Activated CD4-positive, alpha-beta T cell treated with anti-CD3 and anti-CD28 coated beads for 4 hours (primary cell): ENCODE measurements at places on chromosomes 7 and 10.

GRCh38 chr7:76191783-76192240 is 9.9 kb upstream of the SRRM3 start:
- DNase-seq = no peak

DNA sequence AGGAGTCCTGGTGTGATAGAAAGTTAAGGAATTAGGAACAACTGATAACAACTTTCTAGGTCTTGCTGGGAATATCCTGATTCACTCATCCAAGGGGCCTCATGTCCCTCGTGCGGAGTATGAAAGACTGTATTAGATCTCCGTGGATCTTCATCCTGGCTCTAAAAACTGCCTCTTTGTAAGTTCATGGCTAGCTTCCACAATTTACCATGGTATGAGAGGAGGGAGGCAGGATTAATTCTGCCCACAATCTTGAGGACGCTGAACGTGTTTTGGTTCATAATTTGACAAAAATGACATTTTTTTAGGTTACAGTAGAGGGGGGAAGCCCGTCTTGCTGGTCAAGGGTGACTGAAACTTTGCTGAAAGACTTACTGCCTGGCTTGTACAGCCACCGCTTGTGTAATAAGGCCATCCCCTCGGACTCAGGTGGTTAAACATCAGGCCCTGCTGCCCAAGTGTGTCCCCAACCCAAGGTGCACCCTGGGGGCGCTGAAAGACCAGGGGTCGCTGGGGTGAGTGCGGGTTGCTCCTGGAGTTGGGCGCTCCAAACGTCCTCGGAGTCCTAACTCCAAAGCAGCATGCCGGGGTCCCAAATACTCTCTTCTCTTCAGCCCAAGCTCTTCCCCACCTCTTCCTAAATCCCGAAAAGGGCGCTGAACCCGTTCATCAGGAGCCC is 733 bp downstream of the HIBADH start:
- DNase-seq = peak; percentile 9

GRCh38 chr7:12222889-12223579 is 11.9 kb downstream of the TMEM106B start:
- DNase-seq = no peak

GRCh38 chr10:110865186-110865808 is 6.4 kb upstream of the PDCD4 start:
- no peak for DNase-seq

DNA sequence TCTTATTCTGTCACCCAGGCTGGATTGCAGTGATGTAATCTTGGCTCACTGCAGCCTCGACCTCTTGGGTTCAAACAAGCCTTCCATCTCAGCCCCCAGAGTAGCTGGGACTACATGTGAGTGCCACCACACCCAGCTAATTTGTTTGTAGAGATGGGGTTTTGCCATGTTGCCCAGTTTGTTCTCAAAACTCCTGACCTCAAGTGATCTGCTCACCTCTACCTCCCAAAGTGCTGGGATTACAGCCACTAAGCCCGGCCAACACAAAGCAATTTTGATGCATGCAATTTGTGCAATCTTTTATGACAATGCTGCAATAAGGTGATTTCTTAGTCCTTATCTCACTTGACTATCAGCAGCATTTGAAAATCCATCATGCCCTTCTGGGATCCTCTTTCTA is 333.1 kb downstream of the FRMD4A start:
- DNase-seq = no peak

GRCh38 chr7:150961510-150962289 is 16.4 kb downstream of the KCNH2 start:
- no peak for DNase-seq

DNA sequence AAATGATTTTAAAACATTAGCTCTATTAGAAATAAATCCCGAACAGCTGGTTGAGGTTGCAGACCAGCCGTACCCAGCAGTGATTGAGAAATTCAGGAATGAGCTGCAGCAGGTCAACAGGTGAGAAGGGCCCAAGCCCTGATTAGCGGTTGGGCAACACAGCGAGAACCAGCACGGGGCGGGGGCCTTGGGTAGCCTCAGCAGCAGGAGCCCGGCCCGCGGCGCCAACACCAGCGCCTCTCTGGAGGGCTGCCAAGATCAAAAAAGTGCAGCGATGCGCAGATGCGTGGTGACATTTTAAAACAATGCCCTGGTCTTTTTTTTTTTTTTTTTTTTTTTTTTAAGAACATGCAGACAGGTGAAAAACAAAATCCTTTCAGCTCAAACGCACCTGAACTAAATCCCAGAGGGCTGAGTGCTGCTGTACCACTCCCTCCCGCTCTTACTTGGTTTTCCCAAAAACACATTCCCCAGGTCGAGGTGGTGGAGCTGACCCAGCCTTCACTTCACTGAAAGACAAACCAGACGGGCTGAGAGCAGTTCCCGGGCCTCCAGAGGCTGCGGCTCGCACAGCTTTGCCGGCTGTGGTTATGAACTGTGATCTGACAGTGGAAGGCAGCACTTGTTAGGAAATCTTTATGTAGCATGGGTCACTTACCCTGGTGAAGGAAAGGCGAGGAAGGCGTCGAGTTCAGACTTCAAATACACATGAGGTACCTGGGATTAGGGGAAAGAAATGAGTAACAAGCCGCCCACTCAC is 579.4 kb downstream of the SDK1 start:
- DNase-seq = no peak
